ENCODE measurements at places on chromosomes 16 and 17.
A peak's percentile ranks its signal among the peaks of the same experiment; 100 is the strongest.

DNA sequence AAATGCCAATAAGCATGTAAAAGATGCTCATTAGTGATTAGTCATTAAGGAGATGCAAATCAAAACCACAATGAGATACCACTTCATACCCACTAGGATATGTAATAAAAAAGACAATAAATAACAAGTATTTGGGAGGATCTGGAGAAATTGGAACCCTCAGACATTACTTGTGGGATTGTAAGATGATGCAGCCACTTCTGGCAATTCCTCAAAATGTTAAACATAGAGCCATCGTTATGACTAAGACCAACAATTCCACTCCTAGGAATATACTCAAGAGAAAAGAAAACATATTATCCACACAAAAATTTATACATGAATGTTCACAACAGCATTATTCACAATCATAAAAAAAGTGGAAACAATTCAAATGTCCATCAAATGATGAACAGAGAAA lies 336.2 kb upstream of the PMFBP1 start:
- H3K36me3 ChIP-seq = no peaks in the 10 kb centered on the region
- no peak overlapping the region for H3K4me3 ChIP-seq
- H3K27ac ChIP-seq = no peak overlapping the region
- H3K4me1 ChIP-seq = no peaks in the 10 kb centered on the region

GRCh38 chr17:73485130-73485529 lies 159.1 kb downstream of the SDK2 start:
- no peaks in the 10 kb centered on the region for H3K27me3 ChIP-seq
- no peak overlapping the region for H3K4me3 ChIP-seq
- H3K27ac ChIP-seq = no peak overlapping the region
- no peaks in the 10 kb centered on the region for H3K36me3 ChIP-seq
- no peak for DNase-seq

DNA sequence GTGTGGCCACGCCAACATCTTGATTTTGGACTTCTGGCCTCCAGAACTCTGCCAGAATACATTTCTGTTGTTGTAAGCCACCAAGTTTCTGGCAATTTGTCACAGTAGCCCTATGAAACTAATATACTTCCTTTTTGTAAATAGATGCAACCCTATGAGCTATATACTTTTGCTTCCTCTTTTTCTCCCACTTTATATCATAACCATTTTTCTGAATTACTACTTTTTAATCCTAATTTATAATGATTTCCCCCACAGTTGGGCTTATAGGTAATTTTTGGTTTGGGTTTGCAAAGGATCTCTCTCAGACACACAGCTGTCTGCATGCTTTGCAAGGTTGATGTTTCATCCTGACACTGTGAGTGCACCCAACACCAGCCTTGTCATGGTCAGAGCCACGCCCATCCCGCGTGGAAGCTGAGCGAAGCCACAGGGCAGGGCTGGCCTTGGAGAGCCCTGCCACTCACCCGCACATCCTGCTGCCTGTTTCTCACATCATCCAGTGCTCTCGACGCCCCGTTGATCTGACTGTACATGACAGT lies 5.8 kb downstream of the TRIM25 start:
- DNase-seq = no peak
- no peak overlapping the region for H3K4me3 ChIP-seq
- no peak overlapping the region for H3K27ac ChIP-seq
- peaks cover 8% of the 10 kb centered on the region for H3K4me1 ChIP-seq

DNA sequence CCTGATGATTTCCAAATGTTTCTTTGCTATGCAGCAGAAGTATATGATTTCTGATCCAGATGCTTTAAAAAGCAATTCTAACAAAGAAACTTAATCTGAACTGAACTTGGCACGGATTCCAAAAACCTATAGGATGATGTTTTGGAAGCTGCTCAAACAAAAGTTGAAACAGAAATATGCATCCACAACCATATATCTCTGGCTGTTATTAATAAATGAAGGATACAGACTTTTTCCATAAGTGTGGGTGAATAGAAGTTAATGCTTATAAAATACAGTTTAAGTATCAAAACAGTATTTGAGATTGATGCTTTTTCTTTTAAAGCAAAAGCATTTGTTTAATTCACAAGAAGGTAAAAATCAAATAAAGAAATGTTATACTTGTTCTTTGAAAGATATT lies 27.9 kb upstream of the NACA2 start:
- H3K4me1 ChIP-seq = no peaks in the 10 kb centered on the region
- H3K27ac ChIP-seq = no peak overlapping the region
- H3K4me3 ChIP-seq = no peak overlapping the region
- H3K36me3 ChIP-seq = no peaks in the 10 kb centered on the region
- no peak for DNase-seq

DNA sequence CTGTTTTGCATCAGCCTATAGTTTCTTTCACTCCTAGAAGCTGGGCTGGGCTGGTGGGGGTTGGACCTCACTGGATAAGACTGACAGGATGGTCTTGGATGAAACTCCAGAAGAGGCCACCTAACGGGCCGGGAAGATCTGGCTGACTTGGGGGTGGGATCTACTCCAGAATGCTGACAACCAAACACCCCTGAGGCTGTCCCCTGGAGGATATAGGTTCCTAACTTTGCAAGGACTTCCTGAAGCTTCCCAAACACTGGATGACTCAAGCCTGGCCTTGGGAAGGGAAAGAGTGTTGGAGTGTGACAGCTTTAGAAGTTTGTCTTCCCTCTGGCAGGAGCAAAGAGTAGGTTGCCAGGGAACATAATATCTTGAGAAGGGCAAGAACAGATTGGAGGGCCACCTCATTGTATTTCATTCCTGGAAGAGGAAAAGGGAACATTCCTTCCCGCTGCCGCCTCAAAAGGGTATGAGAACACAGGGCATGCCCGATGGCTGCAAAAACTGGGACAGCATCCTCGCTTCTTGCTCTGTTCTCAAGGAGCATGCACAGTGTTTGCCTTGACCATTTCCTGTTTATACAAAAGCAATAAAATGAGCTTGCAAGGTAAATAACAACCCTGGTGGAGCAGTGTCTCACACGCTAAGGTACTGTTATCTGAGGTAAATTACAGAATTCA lies 6.8 kb upstream of the CYB5B start:
- no peak overlapping the region for H3K4me3 ChIP-seq
- H3K4me1 ChIP-seq = peaks cover 3% of the 10 kb centered on the region
- H3K36me3 ChIP-seq = no peaks in the 10 kb centered on the region
- H3K27me3 ChIP-seq = no peaks in the 10 kb centered on the region

- H3K36me3 ChIP-seq = peaks cover 2% of the 10 kb centered on the region
- DNase-seq = peak; percentile 86
- H3K4me1 ChIP-seq = peaks cover 20% of the 10 kb centered on the region
- no peaks in the 10 kb centered on the region for H3K27me3 ChIP-seq
- H3K4me3 ChIP-seq = peak overlapping the region; percentile 53
- peak overlapping the region; percentile 79 for H3K27ac ChIP-seq
Observed at GRCh38 chr17:44221084-44221861, 1.8 kb upstream of the UBTF start.

GRCh38 chr17:81025741-81026129 lies 9.2 kb upstream of the BAIAP2 start:
- peaks cover 30% of the 10 kb centered on the region for H3K27me3 ChIP-seq
- no peaks in the 10 kb centered on the region for H3K4me1 ChIP-seq
- H3K36me3 ChIP-seq = no peaks in the 10 kb centered on the region
- H3K4me3 ChIP-seq = no peak overlapping the region

GRCh38 chr17:1977583-1978395 lies 47.3 kb downstream of the RTN4RL1 start:
- no peak for DNase-seq
- no peak overlapping the region for H3K4me3 ChIP-seq
- H3K27ac ChIP-seq = no peak overlapping the region
- H3K36me3 ChIP-seq = no peaks in the 10 kb centered on the region
- peaks cover 23% of the 10 kb centered on the region for H3K27me3 ChIP-seq

DNA sequence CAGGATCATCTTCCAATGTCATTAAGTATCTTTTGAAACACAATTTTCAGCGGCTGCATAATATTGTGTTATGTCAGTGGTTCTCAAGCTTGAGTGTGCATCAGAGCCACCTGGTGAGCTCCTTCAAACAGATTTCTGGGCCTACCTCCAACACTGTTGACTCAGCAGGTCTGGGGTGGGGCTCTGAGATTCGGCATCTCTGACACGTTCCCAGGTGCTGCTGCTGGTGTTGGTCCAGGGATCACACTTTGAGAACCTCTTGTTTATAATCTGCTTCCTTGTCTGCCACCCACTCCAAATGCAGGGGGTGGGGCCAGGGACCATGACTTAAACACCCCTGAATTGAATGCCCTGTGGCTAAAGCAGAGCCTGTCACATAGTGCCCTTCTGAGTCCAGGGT lies 73.8 kb upstream of the HNF1B start:
- peaks cover 6% of the 10 kb centered on the region for H3K4me1 ChIP-seq
- H3K4me3 ChIP-seq = no peak overlapping the region
- H3K36me3 ChIP-seq = no peaks in the 10 kb centered on the region
- H3K27me3 ChIP-seq = no peaks in the 10 kb centered on the region
- no peak for DNase-seq

DNA sequence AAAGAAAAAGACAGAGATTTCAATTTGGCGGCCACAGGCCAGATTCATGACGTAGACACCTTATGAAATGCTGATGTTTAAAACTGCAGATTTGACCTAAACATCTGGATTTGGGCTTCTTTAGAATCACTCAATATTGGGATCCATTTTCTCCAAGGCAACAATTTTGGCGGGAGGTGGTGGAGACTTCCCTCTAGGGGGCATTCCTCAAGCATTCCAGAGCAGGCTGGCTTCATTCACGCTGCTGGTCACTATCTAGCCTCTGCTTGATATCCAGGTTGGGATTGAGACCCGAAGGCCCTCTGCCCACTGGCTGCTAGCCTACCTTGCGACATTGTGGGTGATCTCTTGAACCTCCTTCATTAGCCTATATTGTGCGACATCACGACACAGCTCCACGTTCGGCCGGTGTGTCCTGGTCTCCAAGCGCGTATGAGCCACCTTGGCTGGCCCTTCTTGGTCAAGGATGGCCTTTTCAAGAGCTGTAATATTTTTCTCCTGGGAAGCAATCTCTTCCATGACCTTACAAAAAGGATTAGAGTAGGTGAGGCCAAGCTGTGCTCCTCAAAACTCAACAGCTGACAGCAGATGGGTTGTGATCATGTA lies 24.5 kb downstream of the FBXO39 start:
- H3K27ac ChIP-seq = no peak overlapping the region
- no peaks in the 10 kb centered on the region for H3K4me1 ChIP-seq
- H3K4me3 ChIP-seq = no peak overlapping the region
- peaks cover 3% of the 10 kb centered on the region for H3K27me3 ChIP-seq

- no peak overlapping the region for H3K4me3 ChIP-seq
- H3K27ac ChIP-seq = no peak overlapping the region
- no peaks in the 10 kb centered on the region for H3K36me3 ChIP-seq
- peaks cover 9% of the 10 kb centered on the region for H3K4me1 ChIP-seq
Observed at GRCh38 chr17:63295288-63295687, 150.8 kb downstream of the CYB561 start.

GRCh38 chr17:77417575-77417974 lies 276.8 kb downstream of the SEC14L1 start:
- no peaks in the 10 kb centered on the region for H3K27me3 ChIP-seq
- no peak for DNase-seq
- peaks cover 38% of the 10 kb centered on the region for H3K4me1 ChIP-seq
- peaks cover 10% of the 10 kb centered on the region for H3K36me3 ChIP-seq

DNA sequence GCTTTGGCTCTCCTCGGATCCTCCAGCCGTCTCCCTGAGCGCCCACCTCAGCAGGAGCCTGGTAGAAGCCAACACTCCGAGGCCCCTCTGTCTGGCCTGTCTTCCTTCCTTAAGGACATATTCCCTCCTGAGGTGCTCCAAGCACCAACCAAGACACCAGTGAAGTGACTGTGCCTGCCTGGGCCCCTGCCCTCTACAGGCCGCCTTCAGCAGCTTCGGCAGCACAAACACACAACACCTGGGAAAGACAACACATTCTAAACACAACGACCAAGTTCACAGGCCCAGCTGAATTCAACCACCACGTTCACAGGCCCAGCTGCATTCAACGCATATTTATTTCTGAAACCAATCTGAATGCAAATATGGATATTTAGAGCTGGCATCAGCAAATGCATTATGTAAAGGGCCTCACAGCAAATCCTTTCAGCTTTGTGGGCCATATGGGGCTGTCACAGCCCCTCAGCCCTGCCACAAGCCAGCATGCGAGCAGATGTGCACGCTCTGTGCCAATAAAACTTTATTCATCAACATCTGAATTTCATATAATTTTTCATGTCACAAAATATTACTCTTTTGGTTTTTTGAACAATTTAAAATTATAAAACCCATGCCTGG lies 12.2 kb downstream of the GALNS start:
- no peak overlapping the region for H3K27ac ChIP-seq
- no peaks in the 10 kb centered on the region for H3K27me3 ChIP-seq
- peaks cover 2% of the 10 kb centered on the region for H3K36me3 ChIP-seq
- H3K4me1 ChIP-seq = no peaks in the 10 kb centered on the region

DNA sequence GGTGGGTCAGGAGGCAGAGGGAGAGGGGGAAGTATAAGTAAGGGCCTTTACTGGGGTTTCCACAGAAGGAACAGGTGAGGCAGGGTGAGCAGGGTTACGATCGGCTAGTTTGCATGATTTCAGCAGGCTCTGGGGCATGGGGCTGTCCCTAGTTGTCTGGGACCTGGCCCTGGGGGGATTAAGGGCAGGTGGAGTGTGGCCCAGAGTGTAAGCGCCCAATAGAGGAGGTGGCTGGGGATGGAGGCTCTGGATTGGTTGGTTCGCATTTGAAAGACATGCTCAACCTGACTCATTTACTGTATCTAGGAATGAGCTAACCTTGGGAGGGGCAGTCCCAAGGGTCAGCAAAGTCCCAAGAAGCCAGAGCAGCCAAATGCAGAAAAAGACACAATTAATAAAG lies 230.3 kb downstream of the MAP2K4 start:
- H3K27me3 ChIP-seq = peaks cover 2% of the 10 kb centered on the region
- DNase-seq = no peak
- H3K36me3 ChIP-seq = no peaks in the 10 kb centered on the region
- no peak overlapping the region for H3K4me3 ChIP-seq
- no peak overlapping the region for H3K27ac ChIP-seq

- no peaks in the 10 kb centered on the region for H3K36me3 ChIP-seq
- H3K27ac ChIP-seq = no peak overlapping the region
- no peak overlapping the region for H3K4me3 ChIP-seq
- no peaks in the 10 kb centered on the region for H3K4me1 ChIP-seq
- no peak for DNase-seq
Observed at GRCh38 chr16:56792967-56793366, 63.0 kb downstream of the NUP93 start.

DNA sequence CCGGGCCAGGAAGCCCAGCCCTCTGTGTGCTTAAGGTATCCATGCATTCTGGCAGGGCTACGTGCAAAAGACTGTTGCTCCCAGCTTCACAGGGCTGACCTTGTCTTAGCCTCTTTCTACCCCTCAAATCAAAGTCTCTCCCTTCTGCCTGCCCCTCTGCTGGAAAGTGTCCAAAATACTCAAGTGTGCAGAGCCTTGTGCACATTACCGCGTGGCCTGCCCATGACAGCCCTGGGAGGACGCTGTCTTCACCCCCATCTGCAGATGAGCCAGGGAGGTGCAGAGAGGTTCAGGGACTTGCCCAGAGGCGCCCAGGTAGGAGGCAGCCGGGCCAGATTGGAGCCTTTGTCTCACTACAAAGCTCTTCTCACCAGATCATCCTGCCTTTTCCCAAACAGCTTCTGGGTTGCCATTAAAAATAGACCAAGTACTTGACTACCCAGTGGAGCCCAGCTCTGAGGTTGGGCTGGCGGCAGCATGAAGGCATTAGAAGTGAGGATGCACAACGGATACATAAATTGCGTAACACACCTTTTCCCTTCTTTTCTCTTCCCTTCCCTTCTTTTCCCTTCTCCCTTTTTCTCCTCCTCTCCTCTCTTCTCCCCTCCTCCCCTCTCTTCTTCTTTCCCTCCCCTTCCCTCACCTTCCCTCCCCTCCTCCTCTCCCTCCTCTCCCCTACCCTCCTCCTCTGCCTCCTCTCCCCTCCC lies 3.5 kb downstream of the CACNG4 start:
- H3K4me3 ChIP-seq = no peak overlapping the region
- H3K27ac ChIP-seq = no peak overlapping the region
- DNase-seq = no peak
- no peaks in the 10 kb centered on the region for H3K4me1 ChIP-seq
